CD4-positive, alpha-beta T cell treated with Interleukin-21 for 1 hour (primary cell): ENCODE measurements at places on chromosomes 3 and 15.

DNA sequence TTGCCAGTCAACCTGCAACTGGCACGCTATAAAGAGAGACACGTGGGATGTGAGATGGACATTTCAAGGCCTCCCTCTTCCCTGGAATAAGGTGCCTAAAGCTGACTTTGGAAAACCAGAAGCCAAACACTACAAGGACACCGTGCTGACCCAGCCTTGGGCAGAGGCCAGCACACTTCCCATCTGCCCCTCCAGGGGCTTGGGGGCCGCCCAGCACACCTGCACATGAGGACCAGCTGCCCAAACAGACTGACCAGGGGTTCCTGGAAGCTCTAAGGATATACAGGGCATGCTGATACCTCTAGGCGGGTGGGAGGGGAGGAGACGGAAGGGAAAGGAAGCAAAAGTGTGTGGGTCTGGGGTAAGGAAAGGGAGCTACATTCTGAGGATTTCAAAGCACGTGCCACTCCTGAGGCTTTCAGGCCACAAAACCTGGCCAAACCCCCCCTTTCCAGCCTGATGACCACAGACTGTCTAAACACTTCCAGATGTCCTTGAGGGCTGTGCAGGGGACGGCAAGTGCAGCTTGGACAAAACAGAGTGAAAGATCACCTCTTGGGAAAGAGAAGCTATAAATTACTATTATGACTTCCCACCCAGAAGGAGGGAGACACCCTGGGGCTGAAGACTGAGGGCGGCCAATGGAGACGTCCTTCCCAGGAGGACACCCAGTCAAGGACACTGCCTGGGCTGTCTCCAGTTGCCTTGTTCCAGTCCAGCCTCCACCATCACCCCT is 57.9 kb downstream of the ADCY5 start:
- DNase-seq: no peak

- DNase-seq: no peak
Observed at GRCh38 chr3:133162670-133163305, 124.6 kb downstream of the TMEM108 start.

GRCh38 chr3:72058493-72059081 is 273.6 kb upstream of the PROK2 start:
- DNase-seq: no peak

DNA sequence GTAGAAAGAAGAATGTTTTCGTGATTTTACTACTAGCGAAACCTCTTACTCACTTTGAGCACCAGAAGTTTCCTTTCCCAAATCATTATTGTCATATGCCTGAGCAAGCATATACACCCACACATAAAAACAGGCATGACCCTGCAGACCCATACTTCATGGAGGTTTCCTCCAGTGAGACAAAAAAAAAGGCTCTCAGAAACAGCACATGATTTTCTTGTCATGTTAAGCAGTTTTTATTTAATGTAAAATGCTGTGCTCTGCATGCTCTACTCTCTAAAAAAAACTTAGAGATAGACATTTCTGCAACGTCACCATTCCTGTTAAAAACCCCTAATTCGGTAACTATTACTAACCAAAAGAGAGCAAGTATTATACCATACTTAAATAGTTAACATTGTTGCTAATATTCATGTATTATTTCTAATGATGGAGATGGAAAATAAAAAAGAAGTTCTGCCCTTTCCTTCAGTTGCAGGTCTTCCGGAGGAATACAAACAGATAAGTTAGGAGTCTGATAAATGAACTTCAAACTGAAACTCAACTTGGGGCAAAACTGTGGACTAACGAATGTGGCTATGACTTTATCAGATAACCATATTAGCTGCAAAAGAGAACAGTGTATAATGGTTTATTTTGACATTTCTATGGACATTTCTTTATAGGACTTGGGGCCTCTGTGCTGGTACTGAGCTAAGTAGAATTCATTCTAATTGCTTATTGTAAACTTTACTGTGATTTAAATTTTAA is 15.9 kb downstream of the CD200R1 start:
- DNase-seq: peak; percentile 19
